ENCODE measurements at places on chromosomes 12 and 14.
A peak's percentile ranks its signal among the peaks of the same experiment; 100 is the strongest.

DNA sequence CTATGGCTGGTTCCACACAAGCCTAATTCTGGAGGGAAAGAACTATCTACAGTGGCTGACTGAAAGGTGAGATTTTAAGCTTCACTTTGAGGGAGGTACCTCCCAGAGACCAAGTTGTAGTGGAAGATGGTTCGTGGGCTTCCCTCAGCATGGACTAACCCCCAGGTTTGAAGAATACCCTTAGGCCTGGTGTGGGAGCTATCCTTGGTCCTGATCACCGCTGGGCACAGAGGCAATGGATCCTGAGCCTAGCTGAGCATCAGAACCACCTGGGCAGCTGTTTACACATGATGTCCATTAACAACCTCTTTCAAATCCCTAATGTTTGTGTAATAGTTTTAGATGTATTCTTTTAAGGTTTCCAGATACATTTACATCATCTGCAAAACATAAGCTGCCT is 10.3 kb downstream of the DAO start:
- peak; percentile 64 for DNase-seq

GRCh38 chr14:103026988-103027387 is 30.4 kb downstream of the CDC42BPB start:
- DNase-seq, result no peak

DNA sequence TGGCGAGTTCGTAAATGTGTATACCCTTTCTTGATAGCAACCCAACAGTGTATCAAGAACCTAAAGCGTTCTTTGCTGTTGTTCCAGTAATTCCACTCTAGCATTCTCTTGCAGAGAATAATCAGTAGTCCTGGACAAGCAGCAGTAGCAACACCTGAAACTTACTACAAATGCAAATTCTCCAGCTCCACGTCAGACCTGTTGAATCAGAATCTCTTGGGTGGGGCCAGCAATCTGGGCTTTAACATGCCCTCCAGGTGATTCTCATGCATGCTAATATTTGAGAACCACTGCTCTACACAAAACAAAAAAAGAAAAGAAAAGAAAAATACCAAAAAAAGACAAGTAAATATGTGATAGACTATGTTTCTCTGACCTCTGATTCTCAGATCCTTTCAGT is 10.1 kb downstream of the PTGDR start:
- no peak for DNase-seq

DNA sequence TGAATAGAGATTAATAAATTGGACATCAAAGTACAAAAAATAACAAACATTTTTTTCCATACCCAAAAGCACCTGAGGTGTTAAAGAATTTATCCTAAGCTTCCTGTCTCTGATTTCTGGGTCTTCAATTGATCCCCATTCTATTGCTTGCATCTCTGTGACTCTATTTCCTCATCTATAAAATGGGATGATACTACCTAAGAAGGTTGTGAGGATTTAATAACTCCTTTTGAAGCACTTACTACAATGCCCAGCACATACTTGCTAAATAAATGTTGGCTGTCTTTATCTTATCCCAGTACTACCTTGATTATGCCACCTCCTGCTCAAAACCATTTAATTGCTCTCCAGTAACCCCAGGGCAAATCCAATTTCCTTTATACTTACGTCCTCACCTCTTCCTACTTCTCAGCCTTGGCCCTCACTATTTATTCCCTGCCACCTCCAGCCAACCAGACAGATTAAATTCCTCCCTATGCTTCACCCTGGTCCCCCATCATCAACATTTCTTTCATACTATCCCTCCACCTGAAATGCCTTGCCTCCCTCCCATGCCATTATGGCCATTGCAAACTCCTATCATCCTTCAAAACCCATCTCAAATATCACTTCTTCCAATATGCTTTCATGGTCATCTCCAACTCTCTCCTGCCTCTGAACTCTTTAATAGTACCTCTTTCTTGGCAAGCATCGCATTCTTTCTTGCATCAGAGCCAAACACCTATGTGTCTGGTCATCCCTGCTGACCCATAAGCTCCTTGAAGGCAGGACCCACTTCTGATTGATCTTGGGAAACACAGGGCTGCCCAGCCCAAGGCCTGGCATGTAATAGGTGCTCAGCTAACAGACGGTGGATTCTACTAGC is 7.9 kb upstream of the ASIC1 start:
- DNase-seq, result no peak

- peak; percentile 91 for DNase-seq
Measured at GRCh38 chr14:68143341-68143841, 323.8 kb downstream of the RAD51B start.

DNA sequence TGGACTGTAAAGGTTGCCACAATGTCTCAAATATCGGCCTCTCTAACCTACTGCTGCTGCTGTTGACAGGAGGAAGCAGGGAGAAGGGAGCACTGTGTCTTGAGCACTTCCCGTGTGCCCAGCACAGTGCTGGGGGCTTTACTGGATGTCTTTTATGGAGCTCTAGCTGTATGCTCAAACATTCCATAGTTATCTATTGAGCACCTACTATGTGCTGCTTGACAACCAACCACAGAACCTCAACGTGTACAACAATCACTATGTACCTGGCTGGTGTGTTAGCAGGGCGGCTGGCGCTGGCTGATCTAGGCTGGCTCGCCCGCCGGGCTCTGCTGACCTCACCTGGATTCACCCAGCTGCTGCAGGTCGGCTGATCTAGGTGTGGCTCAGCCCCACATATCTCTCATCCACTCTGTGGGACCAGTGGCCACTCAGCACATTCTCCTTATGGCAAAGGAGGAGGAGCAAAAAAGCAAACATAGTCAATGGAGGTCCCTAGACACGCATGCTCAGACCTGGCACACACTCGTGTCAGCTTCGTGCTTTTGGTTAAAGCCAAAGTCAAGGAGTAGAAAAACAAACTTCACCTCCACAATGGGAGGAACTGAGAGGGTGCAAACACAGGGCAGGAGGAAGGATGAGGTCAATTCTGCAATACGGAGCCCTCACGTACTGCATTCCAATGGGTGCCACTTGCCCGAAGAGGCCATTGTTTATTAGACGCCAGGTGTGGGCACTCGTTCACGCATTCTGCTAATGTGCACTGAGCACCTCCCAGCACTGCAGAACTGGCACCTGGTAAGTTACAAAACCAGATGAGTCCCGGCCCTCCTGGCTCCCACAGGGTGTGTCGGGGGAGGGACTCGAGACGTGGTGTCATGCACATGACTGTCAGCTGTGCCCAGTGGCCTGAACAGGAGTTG is 147.2 kb downstream of the SCARB1 start:
- DNase-seq, result no peak

- DNase-seq, result no peak
Measured at GRCh38 chr14:89746654-89747053, 207.9 kb downstream of the EFCAB11 start.

DNA sequence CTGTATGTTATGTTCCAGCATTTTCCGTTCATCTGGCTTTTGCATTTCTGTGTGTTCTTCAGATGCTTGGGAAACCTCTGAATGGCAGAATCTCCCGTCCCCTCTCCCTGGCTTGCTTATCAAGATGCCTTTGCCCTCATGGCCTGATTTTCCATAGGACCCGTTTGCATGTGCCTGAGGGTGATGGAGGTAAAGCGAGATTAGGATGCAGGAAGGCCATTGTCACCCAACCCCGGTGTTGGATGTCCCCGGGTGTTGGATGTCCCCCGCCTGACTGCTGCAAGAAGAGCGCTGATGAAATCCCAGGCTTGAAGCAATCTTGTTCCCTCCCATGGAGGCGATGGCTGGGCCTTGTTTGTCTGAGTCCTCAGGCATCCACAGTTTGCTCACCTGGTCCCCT is 9.6 kb downstream of the BRI3BP start:
- no peak for DNase-seq

- no peak for DNase-seq
Measured at GRCh38 chr12:9740106-9740750, 7.3 kb upstream of the CLECL1 start.

DNA sequence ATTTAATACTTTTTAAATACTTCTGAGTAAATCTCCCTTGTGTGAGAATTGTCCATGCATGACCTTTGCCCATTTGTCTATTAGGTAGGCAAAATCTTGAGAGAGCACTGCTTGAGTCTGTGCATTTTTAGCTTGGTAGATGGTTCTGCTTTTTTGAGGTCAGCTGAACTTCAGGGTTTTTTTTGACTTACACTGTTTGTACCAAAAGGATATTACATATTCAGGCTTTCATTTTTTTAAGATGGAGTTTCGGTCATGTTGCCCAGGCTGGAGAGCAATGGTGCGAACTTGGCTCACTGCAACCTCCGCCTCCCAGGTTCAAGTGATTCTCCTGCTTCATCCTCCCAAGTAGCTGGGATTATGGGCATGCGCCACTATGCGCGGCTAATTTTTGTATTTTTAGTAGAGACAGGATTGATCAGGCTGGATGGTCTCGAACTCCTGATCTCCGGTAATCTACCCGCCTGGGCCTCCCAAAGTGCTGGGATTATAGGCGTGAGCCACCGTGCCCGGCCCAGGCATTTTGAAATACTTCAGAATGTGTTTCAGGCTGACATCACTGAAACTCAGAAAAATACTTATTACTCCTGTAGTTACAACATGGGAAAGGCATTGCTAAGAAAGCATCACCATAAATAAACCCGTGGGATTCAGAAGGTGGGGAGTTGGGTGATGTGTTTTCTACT is 11.1 kb downstream of the RASSF3 start:
- no peak for DNase-seq

GRCh38 chr12:110421701-110422100 is 18.2 kb upstream of the ANAPC7 start:
- no peak for DNase-seq

GRCh38 chr14:75917322-75917945 is 64.4 kb downstream of the TGFB3 start:
- DNase-seq, result no peak

- no peak for DNase-seq
Measured at GRCh38 chr12:58654021-58654420, 266.3 kb downstream of the LRIG3 start.

GRCh38 chr14:54529811-54530210 is 20.1 kb downstream of the CGRRF1 start:
- DNase-seq, result no peak

- no peak for DNase-seq
Measured at GRCh38 chr12:41286426-41286825, 98.3 kb downstream of the PDZRN4 start.

- no peak for DNase-seq
Measured at GRCh38 chr14:74941676-74942097, 13.7 kb downstream of the PGF start.

DNA sequence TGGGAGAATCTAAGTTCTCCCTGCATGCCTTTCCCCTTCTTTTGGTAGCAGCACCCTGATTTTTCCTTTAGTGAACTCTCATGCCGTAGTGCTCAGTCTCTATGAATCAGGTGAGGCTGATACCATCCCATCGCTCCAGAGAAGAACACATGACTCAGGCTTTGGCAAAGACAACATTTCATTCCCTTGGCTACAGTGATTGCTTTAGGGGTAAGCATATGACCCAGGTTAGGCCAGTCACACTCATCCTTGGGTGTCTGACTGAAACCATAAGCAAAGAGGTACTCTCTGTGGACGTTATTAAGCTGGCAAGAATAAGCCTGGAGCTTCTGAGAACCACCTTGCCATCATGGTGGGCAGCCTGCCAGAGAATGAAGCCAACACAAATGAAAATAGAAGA is 141.8 kb downstream of the MYRFL start:
- DNase-seq, result no peak

- no peak for DNase-seq
Measured at GRCh38 chr14:102194856-102195255, 55.2 kb downstream of the WDR20 start.

DNA sequence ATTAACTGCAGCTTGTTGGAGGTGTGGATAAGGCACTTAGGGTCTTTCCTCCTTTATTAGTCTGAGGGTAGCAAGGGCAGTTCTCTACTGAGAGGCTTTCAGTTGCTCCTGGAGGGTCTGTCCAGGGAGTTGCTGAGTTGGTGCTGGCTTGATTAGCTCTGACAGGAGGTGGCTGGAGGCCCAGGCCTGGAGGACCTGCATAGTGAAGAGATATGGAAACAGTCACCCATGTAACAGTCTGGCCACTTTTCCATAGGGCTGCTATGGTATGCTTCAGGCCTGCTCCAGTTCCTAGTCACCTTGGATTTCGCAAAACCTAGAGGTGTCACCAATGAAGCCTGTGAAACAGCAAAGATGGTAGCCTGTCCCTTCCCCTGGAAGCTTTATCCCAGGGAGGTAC is 143.3 kb upstream of the SLC38A2 start:
- DNase-seq, result no peak

DNA sequence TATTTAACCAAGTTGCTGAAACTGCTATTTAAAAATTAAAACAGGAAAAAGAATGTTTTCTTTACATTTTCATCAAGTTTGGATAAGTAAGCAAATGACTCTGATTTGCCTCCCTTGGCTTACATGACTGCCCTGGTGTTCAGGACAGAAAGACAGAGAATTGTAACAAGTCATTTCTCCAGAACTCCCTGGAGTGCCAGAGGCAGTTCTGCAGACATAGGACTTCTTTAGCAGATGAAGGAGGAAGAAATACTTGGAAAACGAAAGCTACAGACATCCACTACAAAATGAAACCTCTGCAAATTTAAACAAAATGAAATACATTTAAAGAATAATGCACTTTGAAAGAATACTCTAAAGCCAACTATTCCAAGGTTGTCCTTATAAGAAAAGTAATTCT is 253.9 kb downstream of the LRFN5 start:
- DNase-seq, result no peak

DNA sequence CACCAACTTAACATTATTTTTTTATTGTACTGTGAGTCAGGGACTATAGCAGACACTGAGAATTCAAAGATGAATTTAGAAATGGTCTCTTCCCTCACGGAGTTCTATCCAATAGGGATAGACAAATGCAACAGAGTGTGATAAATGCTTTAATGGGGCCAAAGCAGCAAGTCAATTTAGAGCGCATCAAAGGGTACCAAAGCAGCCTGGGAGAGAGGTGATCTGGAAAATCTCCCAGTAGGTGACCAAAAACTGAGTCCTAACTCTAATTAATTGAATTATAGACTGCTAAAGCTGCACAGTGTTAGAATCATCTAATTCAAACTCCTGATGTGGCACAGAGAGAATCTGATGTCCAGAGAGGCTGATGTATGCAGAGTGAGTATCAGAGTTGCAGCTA is 2.6 kb downstream of the LIN7A start:
- DNase-seq, result no peak

GRCh38 chr14:56331592-56332216 is 213.5 kb downstream of the PELI2 start:
- DNase-seq, result no peak

- no peak for DNase-seq
Measured at GRCh38 chr12:130280742-130281141, 56.9 kb upstream of the PIWIL1 start.

DNA sequence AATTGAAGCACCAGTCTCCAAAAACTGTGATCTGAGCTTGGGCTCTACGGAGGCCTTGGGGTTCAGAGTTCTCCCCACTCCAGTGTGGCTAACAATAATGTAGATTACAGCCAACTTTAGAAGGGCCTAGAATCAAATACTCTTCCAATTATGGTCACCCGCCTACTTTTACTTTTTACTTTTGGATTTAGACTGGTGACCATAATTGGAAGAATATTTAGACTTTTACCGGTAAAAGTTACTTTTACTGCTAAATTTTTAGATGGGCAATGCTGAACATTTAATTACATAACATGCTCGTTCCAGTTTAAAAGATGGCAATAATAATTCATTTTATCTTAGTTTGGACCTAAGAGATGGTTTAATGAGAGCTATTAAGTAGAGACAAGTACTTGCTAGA is 39.2 kb downstream of the PPTC7 start:
- DNase-seq, result no peak
